ENCODE measurements at places on chromosomes 2 and 18.

DNA sequence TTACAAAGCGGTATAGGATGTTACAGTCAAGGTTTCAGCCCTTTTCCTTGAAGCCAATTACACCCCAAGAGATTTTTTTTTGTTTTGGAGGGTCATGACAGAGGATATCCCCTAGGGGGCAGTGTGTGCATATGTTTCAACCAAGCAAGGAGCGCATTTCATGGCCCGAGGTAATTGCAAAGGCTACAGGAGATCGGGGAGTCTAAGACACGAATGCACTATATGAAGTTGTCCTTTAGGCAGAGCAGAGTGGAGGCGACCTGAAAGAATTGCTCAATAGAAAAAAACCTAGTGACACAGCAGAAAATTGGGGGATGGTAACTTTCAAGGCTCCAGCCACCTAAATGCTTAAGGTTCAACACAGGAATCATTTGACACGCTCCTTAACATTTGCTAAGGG is 219.8 kb upstream of the PARD3B start:
- peak; percentile 74 for DNase-seq

- no peak for DNase-seq
Observed at GRCh38 chr2:54984476-54984875, 65.8 kb downstream of the RTN4 start.

DNA sequence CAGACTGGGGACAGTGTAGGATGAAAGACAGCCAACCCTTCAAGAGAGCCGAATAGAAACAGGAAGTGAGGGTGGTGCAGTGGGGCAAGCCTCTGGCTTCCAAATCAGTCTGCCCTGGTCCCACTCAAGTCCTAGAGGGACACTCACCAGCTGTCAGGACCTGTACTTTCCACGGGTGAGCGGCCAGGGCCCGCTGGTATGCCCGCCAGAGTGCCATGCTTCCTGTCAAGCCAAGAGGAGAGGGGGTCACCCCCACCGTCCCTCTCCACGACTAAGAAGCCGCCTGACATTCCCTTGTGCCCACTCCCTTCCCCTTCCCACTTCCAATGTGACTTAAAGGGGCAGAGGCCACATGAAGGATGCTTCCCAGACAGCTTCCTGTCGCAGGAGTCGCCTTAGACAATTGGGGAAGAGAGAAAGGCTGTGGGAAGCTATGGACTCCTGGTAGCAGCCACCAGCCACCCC is 564 bp downstream of the MPV17 start:
- no peak for DNase-seq

DNA sequence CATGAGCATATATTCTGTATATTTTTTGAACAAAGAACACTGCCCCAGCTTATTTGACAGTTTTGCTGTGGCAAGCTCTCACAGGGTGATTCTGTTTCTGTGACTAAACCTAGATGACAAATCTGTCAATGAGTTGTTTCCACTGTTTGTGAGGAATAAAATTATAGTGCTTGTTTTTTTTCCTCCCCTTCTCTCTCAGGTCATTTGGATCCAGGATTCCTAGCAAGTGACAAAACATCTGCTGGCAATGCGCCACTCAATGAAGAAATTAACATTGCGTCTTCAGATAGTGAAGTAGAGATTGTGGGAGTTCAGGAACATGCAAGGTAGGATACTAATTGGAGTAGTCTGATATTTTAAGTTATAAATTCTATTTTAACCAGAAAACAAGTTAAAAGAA is 149.3 kb downstream of the HAUS1 start:
- no peak for DNase-seq

DNA sequence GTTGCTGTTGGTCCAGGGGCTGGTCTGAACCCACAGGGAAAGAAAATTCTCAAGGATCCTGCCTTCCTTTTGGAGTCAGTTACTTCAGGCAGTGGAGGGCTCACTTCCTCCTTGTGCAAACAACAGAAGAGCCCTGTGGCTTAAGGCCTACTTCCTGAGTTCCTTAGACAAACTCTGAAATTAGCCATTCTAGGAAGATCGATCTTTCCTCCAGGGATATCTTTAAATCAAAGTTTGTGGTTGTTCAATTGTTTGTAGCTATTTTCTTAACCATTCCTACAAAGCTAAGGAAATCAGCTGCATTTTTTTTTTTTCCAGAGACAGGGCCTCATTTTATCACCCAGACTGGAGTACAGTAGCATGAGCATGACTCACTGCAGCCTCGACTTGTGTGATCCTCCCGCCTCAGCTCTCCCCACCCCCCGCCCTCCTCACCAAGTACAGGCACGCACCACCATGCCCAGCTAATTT is 156.0 kb downstream of the TANC1 start:
- no peak for DNase-seq

- DNase-seq = no peak
Observed at GRCh38 chr2:206856513-206856912, 82.8 kb upstream of the CPO start.

DNA sequence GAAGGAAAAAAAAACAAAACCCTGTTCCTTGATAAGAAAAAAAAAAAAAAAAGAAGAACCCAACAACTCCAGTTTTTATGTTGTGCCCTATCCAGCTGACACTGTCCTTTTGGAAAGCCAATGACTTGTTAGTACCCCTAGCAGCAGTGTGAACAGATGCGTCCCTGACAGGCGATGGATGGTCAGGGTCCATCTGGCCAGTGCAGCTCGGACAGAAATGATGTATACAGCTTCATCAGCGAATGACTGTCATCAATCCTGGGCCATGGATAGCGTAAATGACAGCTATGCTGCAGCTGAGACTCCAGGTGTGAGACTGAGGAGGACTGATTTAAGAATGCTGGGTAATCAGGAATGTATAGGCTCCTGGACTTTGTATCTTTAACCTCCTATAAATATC is 318.8 kb upstream of the FIGN start:
- DNase-seq = no peak

- DNase-seq = no peak
Observed at GRCh38 chr2:46821600-46821999, 94.0 kb downstream of the MCFD2 start.

- no peak for DNase-seq
Observed at GRCh38 chr18:56062931-56063330, 474.9 kb upstream of the TCF4 start.

DNA sequence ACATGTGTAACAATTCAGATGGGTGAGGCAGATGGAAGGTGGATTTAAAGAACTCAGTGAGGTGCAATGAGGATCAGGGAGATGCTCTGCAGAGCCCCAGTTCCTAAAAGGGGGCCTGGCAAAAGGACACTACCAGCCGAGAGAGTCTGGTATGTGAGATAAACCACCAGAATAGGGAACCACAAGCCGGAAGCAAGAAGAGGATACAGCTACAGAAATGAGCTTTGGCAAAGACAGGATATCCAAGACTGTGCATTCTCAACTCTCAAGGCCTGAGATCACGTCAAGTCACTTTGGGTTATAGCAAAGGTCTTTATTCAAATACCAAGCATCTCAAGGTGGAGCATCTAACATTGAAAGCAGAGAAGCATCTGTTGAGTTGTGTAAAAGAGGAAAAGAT is 293.5 kb downstream of the ARHGAP15 start:
- no peak for DNase-seq

DNA sequence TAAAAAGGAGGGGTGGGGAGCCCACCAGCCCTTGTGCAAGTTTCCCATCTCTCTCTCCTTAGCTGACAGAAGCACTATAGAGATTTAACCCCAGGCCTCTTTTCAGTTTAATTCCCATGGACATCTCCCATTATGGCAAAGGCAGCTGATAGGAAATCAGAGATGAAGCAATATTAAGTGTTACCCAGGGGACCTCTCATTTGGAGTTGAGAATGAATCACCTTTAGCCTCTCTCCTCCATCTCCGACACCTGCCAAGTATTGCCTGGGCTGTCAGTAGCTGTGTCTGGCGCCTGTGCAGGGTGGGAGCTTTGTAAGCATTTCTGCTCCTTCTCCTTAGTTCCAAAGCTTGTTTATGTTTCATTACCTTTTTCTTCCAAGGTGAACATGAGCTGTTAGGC is 109.0 kb downstream of the AQP4 start:
- no peak for DNase-seq

GRCh38 chr2:83054751-83055150 is 1404.3 kb downstream of the SUCLG1 start:
- DNase-seq = no peak

- DNase-seq = no peak
Observed at GRCh38 chr18:44724105-44724778, 43.6 kb downstream of the SETBP1 start.

DNA sequence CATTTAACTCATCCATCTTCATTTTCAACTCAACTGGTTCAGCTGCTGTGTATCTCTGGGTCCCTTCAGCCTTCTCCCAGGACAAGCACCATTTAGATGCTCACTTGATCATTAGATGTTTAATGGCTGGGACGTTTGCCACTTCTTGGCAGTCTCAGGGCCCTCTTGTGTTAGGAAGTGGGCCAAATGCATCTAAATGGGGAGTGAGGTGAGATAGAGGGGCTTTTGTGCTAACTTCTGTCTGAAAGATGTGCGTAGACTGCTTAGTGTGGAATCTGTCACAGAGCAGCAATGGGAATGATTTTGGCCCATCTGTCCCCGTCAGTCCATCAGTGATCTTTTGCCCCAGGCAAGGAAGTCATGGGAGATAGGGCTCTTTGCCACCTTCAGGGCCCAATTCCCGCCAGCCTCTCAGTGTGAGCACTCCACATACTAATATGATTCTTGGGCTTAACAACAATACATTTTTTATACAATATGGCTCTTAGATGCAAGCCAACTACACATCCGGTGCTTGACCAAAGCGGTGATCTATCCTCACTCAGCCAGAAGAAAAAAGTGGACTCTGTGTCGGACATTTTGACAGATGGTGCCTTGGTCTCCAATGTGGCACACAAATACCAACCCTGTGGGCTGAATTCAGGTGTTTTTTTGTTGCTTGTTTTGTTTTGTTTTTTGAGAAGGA is 95.7 kb upstream of the EPC2 start:
- no peak for DNase-seq

DNA sequence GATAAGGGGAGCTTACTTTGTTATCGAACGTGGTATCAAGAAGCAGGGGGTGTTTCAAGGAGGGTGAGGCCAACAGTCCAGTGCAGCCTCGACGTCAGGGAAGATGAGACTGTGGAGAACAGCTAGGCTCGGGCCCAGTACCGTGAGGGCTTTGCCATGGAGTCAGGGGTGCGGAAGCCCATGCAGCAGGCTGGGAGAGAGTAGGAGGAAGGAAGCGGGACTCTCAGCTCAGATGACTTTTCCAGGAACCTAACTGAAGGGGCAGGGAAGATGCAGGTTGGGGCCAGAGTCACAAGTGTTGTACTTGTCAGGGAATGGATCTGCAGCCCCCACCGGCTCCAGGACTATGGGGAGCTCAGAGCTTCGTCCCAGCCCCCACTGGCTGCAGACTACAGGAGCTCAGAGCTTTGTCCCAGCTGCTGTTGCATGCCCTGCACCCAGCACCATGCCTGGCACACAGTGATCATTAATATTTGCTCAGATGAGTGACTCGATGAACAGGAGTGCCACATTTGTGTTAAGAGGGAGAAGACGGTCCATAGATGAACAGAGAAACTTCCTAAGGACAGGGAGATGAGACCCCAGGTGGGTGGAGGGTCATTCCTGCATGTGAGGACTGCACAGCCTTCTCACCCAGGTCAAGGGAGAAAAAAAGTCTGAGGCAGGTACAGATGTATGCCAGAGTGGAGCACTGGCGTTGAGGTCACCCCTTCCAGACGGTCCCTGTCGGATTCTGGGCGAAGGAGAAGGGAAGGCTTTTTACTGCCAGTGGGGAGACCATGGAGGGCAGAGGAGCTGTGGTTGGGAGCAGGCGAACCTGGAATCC is 36.4 kb downstream of the PTGR3 start:
- DNase-seq = no peak

- DNase-seq = no peak
Observed at GRCh38 chr18:79697976-79698375, 18.4 kb downstream of the CTDP1 start.

GRCh38 chr2:167100506-167100905 is 212.2 kb downstream of the XIRP2 start:
- no peak for DNase-seq

DNA sequence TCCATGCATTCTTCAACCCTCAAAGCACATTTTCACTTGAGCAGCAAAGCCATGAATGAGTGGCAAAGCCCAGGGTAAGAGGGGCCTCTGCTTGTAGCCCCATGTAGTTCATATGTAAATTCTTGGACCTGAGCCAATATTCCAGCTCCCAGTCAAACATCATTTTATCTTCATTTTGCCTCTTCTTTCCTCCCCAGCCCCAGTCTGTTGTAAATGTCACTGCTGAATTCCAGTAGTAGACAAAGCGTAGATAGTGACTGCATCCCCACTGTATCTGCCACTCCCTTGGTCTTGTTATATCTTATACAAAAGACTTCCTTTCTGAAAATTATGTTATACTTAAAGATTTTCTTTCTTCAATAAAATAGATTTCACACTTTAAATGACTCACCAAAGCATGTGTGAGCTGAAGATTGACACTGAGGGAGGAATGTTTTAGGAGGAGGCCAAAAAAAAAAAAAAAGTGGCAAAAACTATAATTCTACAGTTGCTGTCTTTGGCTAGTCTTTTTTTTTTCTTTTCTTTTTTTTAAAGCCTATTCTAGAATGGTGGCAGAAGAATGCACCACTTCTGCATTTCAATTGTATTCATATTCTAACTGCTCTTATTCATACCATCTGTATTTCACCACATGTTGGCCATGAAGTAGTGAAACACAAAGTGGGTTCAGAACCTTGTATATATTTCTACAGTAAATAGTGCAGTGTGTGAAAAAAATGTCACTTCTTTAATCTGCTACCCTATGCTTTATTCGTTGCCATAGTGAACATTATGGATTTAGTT is 306.1 kb downstream of the CPS1 start:
- no peak for DNase-seq

GRCh38 chr18:55287935-55288868 is 299.8 kb downstream of the TCF4 start:
- no peak for DNase-seq

- DNase-seq = no peak
Observed at GRCh38 chr2:191675807-191676721, 1.9 kb upstream of the NABP1 start.

GRCh38 chr2:39546937-39547336 is 109.9 kb upstream of the MAP4K3 start:
- DNase-seq = no peak

- no peak for DNase-seq
Observed at GRCh38 chr2:129801575-129801974, 177.9 kb upstream of the RAB6C start.

DNA sequence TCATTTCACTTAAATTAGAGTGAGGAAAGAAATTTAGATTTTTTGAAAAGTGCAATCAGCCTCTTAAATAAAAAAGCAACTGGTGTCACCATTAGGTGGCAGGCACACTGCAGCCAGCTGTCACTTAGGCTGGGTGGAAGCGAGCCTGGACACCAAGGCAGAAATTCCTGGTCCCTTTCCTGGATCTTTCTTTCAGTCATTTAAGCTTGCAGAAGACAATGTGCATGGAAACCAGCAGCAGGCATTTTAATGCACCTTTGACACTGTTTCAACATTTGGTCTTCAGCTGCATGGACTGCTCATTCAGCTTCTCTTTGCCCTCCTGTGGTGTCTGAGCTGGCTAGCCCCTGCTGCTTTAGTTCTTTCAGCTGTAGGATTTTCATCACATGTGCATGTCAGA is 61.0 kb downstream of the AQP4 start:
- DNase-seq = no peak

- no peak for DNase-seq
Observed at GRCh38 chr18:77772177-77772576, 522.5 kb downstream of the GALR1 start.
